IPS DF 19.7 (cell line): ENCODE measurements at places on chromosomes 16 and 17.

- no peak for DNase-seq
These were observed 15.9 kb downstream of the TBX2 start for GRCh38 chr17:61415374-61416210.

GRCh38 chr16:4697848-4698291 is 4.5 kb downstream of the NUDT16L1 start:
- no peak for DNase-seq

DNA sequence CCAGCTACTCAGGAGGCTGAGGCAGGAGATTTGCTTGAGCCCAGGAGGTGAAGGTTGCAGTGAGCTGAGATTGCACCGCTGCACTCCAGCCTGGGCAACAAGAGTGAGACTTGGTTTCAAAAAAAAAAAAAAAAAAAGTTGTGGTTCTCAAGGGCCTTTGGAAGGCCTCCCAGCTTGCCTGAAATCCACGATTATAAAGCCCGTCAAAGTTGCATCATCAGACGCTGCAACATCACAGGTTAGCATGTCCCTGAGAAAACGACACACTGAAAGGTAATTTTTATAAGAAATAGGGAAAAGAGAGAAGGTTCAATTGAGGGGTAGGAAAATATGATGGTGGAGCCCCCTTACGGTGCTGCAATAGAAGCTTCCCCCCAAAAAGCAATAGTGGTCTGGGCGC is 4.6 kb upstream of the LYZL6 start:
- no peak for DNase-seq

GRCh38 chr16:22887445-22887844 is 73.5 kb downstream of the HS3ST2 start:
- no peak for DNase-seq

GRCh38 chr17:50682938-50683337 is 24.8 kb downstream of the ANKRD40 start:
- no peak for DNase-seq

GRCh38 chr17:30388321-30389179 is 9.8 kb downstream of the CPD start:
- DNase-seq, result no peak

DNA sequence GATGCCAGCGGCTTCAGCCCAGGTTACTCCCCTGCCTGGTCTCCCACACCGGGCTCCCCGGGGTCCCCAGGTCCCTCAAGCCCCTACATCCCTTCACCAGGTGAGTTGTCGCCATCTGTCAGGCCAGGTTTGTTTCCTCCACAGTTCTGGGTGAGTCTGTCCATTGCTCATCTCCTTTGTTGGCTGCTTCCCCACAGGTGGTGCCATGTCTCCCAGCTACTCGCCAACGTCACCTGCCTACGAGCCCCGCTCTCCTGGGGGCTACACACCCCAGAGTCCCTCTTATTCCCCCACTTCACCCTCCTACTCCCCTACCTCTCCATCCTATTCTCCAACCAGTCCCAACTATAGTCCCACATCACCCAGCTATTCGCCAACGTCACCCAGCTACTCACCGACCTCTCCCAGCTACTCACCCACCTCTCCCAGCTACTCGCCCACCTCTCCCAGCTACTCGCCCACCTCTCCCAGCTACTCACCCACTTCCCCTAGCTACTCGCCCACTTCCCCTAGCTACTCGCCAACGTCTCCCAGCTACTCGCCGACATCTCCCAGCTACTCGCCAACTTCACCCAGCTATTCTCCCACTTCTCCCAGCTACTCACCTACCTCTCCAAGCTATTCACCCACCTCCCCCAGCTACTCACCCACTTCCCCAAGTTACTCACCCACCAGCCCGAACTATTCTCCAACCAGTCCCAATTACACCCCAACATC is 28.8 kb downstream of the POLR2A start:
- DNase-seq, result no peak

DNA sequence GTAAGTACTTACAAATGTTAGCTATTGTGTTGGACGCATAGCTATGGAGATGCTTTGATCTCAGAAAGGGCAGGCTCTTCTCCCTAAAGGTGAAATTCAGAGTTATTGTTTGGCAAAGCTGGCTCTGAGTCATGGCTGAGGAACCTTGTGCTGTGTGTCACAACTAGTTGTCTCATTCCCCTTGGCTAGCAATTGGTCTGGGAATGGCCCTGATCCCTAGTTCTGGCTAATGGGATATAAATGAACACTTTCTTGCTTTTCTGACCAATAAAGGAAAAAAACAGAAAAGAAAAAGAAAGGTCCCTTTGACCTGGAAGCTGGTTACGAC is 210.6 kb downstream of the MAP2K4 start:
- no peak for DNase-seq

- DNase-seq, result no peak
These were observed 41.7 kb upstream of the MGAT5B start for GRCh38 chr17:76826330-76827068.

DNA sequence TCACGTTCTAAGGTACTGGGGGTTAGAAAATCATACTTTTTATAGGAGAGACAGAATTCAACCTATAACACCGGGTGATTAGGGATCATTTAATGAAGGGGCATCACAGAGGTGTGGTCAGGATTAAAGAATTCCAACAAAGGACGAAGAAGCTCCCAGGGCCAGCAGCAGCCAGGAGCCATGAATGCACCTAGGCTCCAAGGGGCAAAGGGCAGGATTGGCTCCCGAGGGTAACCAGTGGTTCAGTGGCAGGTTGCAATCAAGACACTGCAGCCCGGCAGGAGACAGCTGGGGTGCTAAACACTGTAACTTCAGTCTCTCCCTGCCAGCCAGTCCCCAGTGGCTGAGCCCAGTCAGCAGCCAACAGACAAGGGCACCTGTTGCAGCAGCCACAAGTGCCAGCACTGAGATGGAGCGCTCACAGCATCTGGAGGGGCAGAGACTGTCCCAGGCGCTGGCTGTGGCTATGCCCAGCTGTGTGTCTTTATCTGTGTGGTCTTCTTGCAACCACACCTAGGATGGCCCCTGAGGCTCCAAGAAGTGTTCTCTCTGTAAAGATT is 23.9 kb downstream of the DHRS7C start:
- DNase-seq, result no peak

- DNase-seq, result no peak
These were observed at the start of gene ALOXE3 for GRCh38 chr17:8117980-8118768. TSS of gene ALOXE3 (minus strand) at chr17:8118514. CDS start at chr17:8117990, 524 bp downstream.

- peak; percentile 7 for DNase-seq
These were observed 88.8 kb upstream of the ANKFN1 start for GRCh38 chr17:56064506-56064905.

DNA sequence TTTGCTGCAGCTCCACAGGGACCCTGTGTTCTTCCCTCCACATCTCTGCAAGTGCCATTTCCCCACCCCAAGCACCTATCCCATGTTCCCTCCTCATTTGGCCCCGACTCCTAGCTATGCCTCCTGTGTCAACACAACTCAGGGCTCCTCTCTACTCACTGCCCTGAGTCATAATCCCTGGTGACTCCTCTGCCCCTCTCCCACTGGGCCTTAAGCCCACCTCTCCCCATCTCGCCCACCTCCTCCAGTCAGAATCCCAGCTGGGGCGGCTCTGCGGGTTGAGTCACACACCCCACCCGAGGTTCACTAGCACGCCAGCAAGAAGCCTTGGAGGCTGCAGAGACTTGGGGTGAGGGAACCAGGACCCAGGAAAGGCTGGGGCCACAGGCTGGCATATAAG is 346.2 kb downstream of the FOXL1 start:
- no peak for DNase-seq

DNA sequence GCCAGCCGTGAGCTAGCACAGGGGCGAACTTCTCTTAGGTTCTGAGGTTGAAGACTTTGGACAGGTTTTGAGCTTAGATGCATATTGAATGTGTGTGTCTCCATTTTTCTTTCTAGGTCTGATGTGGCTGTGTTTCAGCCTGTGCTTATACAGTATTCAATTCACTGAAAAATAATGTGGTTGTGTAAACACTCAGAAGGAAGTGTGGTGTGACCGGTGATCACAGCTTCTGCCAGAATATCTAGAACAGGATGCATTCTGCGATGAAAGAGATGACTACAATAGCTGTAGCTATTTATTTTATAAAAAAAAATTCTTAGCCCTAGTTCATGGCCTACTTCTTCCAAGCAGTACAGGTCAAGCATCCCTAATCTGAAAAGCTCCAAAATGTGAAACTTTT is 64.4 kb downstream of the MAP2K6 start:
- DNase-seq, result no peak

DNA sequence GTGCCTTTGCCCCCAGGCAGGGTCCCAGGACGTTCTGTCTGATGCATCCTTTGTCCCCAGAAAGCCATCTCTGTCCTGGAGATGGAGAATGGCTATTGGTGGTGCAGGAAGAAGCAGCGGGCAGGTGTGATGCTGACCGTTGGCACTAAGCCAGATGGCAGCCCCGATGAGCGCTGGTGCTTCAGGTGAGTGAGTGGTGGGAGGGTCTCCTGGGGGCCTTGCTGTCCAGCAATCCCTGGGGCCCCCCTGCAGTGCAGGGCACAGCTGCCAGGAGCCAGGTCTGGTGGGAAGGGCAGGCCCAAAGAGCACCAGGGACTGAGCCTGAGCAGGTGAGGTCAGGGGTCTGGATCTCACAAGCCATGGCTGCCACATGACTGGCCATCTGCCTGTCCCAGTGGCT is 18.1 kb downstream of the TRPV2 start:
- no peak for DNase-seq

GRCh38 chr16:87459027-87459426 is 33.8 kb downstream of the ZCCHC14 start:
- DNase-seq, result no peak

GRCh38 chr17:73715769-73716168 is 71.5 kb upstream of the SDK2 start:
- no peak for DNase-seq

DNA sequence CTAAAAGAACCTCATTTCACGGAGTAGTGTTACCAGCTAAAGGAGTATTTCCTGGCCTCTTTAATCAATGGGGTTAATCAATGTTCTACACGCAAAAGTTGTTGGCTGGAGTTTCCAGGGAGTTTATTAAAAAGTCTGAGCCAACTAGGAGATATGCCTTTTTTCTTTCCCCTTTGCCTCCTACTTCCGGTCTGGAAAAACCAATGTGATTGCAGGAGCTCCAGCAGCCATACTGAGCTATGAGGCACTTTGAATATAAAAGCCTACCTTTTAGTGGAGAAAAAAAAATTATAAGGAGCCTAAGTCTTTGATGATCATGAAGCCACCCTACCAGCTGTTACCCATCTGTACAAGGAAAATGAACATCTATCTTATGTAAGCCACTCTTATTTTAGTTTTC is 17.9 kb upstream of the ERCC4 start:
- no peak for DNase-seq

GRCh38 chr16:13883881-13884280 is 36.1 kb upstream of the ERCC4 start:
- DNase-seq, result no peak

GRCh38 chr17:41396996-41397660 is at the start of gene KRT31:
TSS of gene KRT31 (minus strand) at chr17:41397608. CDS start at chr17:41397539, 69 bp downstream.
- no peak for DNase-seq

- no peak for DNase-seq
These were observed 89.1 kb downstream of the NLK start for GRCh38 chr17:28131599-28131998.

- DNase-seq, result peak; percentile 9
These were observed at the start of gene HSF5 for GRCh38 chr17:58487589-58488427. TSS of gene HSF5 (minus strand) at chr17:58488408. CDS start at chr17:58488274, 134 bp downstream.

DNA sequence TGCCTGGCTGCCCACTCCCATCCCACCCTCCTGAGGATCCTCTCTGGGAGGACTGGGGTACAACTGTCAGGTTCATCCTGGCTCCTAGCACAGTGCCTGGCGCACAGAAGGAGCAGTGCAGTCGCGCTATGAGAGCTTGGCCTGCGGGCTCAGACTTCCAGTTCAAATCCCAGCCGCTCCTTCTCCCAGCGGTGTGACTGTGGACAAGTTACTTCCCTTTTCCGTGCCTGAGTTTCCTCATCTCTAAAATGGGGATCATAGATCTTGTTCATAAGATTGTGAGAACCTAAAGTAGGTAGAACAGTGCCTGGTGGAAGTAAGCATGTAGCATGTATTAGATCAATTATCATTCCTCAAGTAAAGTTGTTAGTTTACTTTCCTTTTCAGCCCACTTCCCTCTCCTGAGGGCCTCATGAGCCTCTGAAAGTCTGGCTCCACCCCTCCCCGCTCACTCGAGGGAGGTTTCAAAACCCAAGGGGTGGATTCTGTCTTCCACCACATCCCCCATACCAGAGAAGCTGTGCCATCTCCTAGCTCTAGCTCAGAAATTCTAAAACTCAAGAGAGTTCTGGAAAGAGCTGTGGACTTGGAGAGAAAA is 19.9 kb upstream of the COL1A1 start:
- DNase-seq, result no peak

DNA sequence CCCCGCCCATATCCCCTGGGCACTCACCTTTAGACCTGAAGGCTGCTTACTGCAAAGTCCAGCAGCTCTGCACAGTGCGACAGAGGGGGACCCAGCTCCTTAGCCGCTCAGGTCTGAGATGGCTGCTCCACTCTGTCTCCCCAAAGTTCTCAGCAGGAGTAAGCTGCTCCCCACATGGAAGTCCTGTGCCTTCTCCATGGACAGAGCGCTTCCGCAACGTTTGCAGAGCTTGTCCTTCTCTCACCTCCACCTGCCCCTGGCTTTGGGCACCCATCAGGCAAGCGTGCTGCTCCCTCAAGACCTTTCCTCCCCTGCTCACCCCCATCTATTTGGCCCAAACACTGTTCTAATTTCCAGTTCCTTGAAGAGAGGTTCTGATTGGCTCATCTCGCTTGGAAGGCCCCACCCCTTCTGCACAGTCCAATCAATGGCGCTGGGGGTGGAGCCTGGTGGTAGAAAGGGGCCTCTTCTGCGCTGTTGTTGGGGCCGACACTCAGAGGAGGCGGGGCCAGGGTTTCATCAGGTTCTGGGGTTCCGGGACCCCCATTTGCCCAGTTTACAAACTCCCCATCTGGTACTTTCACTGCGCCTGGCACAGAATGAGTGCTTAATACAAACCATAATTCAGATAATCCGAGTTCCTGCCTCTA is 137.2 kb downstream of the CYLD start:
- DNase-seq, result no peak

DNA sequence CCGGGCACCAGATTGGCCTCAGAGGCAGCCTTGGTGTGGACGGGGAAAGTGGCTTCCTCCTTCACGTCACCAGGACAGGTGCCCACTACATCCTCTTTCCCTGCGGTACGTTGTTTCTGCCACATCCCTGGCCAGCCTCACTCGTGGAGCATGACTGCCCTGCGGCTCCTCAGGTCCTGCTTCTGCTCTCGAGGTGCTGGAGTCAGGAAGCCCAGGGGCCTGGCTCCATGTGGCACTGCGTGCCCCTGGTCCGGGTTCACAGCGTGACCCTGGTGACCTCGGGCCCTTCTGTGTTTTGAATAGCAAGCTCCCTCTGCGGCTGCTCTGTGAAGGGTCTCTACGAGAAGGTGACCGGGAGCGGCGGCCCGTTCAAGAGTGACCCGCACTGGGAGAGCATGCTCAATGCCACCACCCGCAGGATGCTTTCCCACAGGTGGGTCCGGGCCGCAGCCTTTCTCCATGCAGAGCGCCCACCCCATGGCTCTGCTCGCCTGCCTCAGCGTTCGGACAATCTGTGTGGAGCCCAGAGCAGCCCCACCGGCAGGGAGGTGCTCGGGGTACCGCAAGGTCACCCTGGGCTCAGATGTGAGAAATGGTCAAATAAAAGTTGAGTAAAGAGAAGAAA is 13.5 kb downstream of the RGS11 start:
- no peak for DNase-seq
